ENCODE measurements at places on chromosomes 11 and 22. TPM values are rescaled to one million over a fixed set of nuclear protein-coding genes. Genes with fewer than 3 reads are reported as not detected.

DNA sequence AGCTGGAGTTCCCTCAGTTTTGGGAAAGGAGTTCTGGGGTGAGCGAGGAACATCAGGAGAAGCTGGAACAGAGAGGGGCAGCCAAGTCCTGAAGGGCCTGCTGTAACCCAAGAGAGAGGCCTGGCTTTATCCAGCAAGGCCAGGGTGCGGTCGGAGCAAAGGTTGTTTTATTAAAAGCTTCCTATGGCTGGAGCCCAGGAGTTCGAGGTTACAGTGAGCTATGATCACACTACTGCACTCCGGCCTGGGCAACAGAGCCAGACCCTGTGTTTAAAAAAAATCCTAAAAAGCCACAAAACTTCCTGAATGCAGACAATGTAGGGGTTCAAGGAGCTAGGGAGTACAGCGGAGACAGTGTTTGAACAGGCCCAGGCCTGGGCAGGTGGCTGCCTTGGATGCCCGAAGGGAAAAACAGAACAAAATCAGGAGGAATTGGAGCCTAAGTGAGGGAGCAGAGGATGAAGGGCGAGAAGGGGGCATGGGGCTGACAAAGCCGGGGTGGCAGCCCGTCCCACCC lies 22.2 kb upstream of the MALAT1 start:
- H3K4me3 ChIP-seq, result peak overlapping the region; percentile 86
- no peaks in the 10 kb centered on the region for H3K27me3 ChIP-seq
- H3K4me1 ChIP-seq, result peaks cover 57% of the 10 kb centered on the region
- peak overlapping the region; percentile 99 for H3K27ac ChIP-seq
- no peaks in the 10 kb centered on the region for H3K36me3 ChIP-seq

GRCh38 chr11:122102426-122102825 lies 13.6 kb downstream of the BLID start:
- H3K36me3 ChIP-seq, result no peaks in the 10 kb centered on the region
- no peak overlapping the region for H3K4me3 ChIP-seq
- H3K27me3 ChIP-seq, result no peaks in the 10 kb centered on the region

The CHRM1 gene
- not detected for total RNA-seq

- peaks cover 6% of the 10 kb centered on the region for H3K4me1 ChIP-seq
- no peaks in the 10 kb centered on the region for H3K36me3 ChIP-seq
- H3K27me3 ChIP-seq, result peaks cover 59% of the 10 kb centered on the region
- no peak overlapping the region for H3K4me3 ChIP-seq
Observed at GRCh38 chr11:61554172-61554988, 26.5 kb downstream of the SYT7 start.

The APOBEC3B gene
- 2.9 TPM for total RNA-seq

The CCDC34 gene
- 12.6 TPM for total RNA-seq

DNA sequence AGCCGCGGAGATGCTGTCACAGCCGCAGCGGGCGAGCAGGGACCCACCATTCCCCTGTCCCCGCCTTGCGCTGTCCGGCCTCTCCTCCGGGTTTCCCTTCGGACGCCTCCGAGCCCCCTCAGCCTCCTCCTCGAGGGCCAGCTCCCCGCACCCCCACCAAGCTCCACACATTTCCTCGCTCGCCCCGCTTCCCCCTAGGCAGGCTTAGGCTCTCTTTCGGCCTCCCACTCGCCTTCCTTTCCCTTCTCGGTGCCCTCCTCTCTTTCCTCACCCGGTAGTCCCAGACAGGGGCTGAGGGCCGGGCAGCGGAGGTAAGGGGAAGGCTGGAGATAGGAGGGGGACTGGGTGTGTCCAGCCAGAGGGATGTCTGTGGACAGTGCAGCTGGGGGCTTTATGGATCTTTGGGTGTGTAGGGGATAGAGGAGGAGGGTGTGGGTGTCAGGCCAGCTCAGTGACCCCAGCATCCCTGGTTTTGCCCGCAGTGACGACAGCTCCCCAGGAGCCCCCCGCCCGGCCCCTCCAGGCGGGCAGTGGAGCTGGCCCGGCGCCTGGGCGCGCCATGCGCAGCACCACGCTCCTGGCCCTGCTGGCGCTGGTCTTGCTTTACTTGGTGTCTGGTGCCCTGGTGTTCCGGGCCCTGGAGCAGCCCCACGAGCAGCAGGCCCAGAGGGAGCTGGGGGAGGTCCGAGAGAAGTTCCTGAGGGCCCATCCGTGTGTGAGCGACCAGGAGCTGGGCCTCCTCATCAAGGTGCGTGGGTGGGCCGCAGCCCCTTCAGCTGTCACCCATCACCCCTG lies 1.6 kb downstream of the KCNK4 start:
- no peak for DNase-seq
- no peaks in the 10 kb centered on the region for H3K36me3 ChIP-seq
- H3K27ac ChIP-seq, result no peak overlapping the region
- H3K4me1 ChIP-seq, result peaks cover 16% of the 10 kb centered on the region
- peaks cover 16% of the 10 kb centered on the region for H3K27me3 ChIP-seq

GRCh38 chr11:64868904-64869570 lies 9.4 kb downstream of the EHD1 start:
- peak overlapping the region; percentile 81 for H3K27ac ChIP-seq
- H3K4me3 ChIP-seq, result peak overlapping the region; percentile 19
- peaks cover 16% of the 10 kb centered on the region for H3K36me3 ChIP-seq

DNA sequence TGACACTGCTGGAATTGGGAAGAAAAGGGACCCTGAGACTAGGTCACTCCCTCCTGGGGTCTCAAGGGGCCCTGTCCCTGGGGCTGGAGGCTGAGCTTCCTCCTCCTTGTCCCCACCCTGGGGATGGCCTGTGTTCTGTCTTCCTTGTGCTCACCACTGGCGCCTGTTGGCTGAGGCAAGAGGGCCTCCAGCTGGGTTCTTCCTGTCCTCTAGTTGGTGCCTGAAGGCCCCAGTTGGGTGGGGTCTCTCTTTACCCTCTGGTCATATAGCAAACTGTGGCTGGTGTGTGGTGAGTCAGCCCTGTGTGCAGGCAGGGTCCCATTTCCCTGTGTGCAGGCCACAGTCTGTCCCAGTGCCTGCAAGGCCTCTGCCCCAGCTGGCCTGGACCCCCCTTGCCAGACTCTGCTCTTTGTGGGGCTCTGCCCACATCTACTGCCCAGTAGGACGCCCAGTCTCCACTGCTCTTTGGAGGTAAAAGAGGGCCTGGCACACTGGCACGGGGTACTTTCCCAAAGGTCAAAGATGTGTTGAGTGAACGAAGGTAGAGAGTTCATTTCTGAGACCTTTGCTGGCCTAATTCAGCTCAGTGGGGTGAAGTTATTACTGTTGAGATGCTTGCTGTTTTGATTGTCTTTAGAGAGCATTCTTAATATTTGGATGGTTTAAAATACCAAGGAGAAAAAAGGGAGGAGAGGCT lies 55.1 kb upstream of the CLDN5 start:
- H3K36me3 ChIP-seq, result no peaks in the 10 kb centered on the region
- no peak overlapping the region for H3K27ac ChIP-seq
- DNase-seq, result no peak
- H3K4me3 ChIP-seq, result no peak overlapping the region

GRCh38 chr11:17734986-17735817 lies 621 bp downstream of the KCNC1 start:
- peaks cover 4% of the 10 kb centered on the region for H3K4me1 ChIP-seq
- H3K27ac ChIP-seq, result no peak overlapping the region
- H3K36me3 ChIP-seq, result no peaks in the 10 kb centered on the region
- peak overlapping the region; percentile 65 for H3K4me3 ChIP-seq
- peak; percentile 94 for DNase-seq

The AMOTL1 gene
- 70.2 TPM for total RNA-seq

DNA sequence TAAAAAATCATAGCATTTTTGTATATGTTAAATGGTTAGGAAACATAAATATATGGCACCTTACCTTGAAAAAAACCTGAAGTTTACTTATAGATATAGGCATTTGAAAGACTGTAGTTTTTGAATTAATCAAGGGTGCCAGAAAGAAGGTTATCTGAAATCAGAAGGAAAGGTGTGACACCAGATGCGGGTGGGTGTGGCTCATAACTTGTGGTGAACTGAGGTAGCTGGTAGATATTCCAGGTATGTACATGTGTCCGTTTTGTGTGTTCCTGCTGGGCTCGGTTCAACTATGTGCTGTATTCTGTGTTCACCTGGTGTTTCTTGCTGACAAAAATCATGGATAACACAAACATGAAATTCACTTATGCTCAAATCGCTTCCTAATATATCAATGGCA lies 35.6 kb downstream of the STK33 start:
- H3K4me1 ChIP-seq, result no peaks in the 10 kb centered on the region
- peaks cover 8% of the 10 kb centered on the region for H3K36me3 ChIP-seq
- no peak overlapping the region for H3K4me3 ChIP-seq

DNA sequence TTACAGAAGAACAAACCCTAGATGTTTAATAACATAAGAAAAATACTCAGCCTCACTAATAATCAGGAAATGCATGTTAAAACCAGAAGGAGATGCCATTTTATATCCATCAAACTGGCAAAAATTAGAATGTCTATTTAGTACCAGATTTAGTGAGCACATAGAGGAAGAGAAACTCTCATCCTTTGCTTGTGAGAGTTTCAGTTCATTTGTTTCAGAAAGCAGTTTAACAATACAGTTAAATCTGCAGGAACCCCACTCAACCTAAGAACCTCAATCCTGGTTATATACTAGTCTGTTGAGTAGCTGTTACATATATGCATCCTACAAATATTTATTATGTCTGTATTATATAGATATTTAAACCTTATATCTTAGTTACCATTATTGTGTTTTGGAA lies 172.6 kb downstream of the WNT11 start:
- H3K36me3 ChIP-seq, result peaks cover 2% of the 10 kb centered on the region
- no peak overlapping the region for H3K27ac ChIP-seq
- DNase-seq, result no peak
- H3K27me3 ChIP-seq, result no peaks in the 10 kb centered on the region
- H3K4me3 ChIP-seq, result no peak overlapping the region

- H3K27ac ChIP-seq, result no peak overlapping the region
- no peaks in the 10 kb centered on the region for H3K36me3 ChIP-seq
- H3K4me3 ChIP-seq, result no peak overlapping the region
- H3K27me3 ChIP-seq, result no peaks in the 10 kb centered on the region
- peaks cover 30% of the 10 kb centered on the region for H3K4me1 ChIP-seq
Observed at GRCh38 chr11:86181379-86181778, 63.2 kb upstream of the EED start.

The RPS3 gene
- 1,466 TPM for total RNA-seq

DNA sequence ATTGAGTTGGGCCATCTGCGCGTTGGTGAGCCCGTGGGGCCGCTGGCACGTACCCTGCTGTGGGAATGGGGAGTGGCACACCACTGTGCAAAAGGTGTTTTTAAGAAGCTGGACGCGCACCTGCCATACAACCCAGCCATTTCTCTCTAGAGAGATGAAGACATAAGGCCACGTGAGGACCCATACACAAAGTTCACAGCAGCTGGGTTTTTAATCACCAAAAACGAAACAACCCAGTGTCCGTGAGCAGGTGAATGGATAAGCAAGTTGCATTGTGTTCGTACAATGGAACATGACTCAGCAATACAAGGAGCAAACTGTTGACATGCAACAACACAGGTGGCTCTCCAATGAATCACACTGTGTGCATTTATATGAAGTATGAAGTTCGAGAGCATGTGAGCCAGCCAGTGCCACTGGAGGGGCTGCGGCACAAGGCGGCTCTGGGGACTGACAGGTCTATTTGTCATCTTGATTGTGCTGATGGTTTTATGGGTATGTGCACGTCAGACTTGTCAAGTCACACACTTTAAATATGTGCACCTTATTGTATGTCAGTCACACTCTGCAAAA lies 30.6 kb upstream of the PANX2 start:
- DNase-seq, result no peak
- H3K27ac ChIP-seq, result no peak overlapping the region
- H3K4me1 ChIP-seq, result peaks cover 20% of the 10 kb centered on the region
- peaks cover 10% of the 10 kb centered on the region for H3K27me3 ChIP-seq

GRCh38 chr11:99066618-99067317 lies 46.0 kb downstream of the CNTN5 start:
- no peak for DNase-seq
- no peaks in the 10 kb centered on the region for H3K36me3 ChIP-seq
- peaks cover 5% of the 10 kb centered on the region for H3K4me1 ChIP-seq
- peaks cover 3% of the 10 kb centered on the region for H3K27me3 ChIP-seq
- no peak overlapping the region for H3K4me3 ChIP-seq
- no peak overlapping the region for H3K27ac ChIP-seq

DNA sequence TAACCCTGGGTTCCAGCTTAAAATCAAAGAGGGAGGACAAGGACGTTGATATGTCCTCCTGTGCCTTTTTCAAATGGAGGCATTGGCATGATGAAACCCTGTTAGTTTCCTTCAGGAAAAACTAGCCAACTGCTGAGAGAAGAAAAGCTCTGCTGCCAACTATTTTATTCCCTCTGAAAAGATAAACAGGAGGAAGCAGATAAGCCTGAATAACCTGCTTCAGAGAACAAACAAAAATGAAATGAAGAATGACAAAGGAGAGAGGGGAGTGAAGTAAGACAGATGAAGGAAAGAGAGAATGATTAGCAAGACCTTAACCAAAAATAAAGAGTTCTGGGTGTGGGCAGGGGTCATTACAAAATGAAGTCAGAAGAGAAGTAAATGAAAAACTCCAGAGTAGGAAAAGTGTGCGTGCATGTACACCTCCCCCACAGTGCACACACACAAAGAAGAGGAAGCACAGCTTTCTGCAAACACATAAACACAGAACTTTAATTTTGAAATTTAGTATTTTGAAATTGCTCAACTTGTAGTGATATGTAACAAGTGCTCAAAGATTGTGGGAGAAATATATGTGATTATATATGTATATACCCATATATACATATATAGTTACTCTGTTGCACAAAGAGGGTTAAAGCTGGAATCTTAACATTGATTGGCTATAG lies 332.2 kb downstream of the LUZP2 start:
- no peak overlapping the region for H3K4me3 ChIP-seq
- DNase-seq, result no peak
- H3K27ac ChIP-seq, result no peak overlapping the region
- no peaks in the 10 kb centered on the region for H3K36me3 ChIP-seq

DNA sequence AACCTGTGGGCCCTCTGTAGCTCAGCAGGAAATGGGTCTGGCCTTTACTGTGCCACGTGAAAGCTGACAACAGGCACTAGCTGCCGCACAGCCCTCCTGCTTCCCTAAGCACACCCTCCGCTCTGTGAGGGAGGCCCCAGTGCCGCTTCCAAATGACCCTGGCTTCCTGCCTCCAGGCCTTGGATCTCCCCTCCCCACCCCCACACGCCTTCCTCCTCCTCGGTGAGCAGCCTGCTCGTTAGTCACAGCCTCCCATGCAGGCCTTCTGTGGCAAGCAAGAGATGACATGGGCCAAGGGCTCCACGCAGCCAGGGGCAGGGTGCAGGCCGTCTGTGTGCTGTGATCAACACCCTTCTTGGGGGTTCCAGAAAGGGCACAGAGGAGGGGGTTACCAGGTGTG lies 15.3 kb upstream of the RASL10A start:
- no peaks in the 10 kb centered on the region for H3K27me3 ChIP-seq
- DNase-seq, result no peak
- no peak overlapping the region for H3K4me3 ChIP-seq
- no peak overlapping the region for H3K27ac ChIP-seq
- peaks cover 17% of the 10 kb centered on the region for H3K36me3 ChIP-seq

- no peak overlapping the region for H3K4me3 ChIP-seq
- no peaks in the 10 kb centered on the region for H3K36me3 ChIP-seq
- H3K27me3 ChIP-seq, result peaks cover 19% of the 10 kb centered on the region
- H3K4me1 ChIP-seq, result no peaks in the 10 kb centered on the region
- H3K27ac ChIP-seq, result no peak overlapping the region
Observed at GRCh38 chr11:17602105-17603001, 55.3 kb downstream of the OTOG start.

- no peaks in the 10 kb centered on the region for H3K4me1 ChIP-seq
- H3K4me3 ChIP-seq, result no peak overlapping the region
Observed at GRCh38 chr11:88231894-88232482, 56.7 kb upstream of the RAB38 start.

The FAM180B gene
- total RNA-seq, result not detected

All from chondrocyte (in vitro differentiated cells).